ENCODE measurements at places on chromosomes 3 and 15.

DNA sequence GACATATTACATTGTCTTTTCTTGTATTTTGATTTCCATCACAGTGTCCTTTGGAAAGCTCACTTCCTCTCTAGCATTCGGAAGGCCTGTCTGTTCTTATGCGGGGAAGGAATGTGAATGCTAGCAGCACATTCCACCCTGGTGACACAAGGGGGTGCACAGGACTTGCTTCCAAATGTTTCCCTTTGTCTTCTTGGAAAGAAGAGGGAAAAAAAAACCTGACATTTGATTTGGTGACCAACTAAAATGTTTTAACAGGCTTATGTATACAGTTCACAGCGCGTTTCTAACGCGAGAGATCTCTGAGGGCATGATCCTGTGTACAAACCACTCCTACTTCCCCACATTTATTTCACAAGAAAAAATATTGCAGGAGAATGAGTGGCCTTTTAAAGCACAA is 107.6 kb upstream of the FXR1 start:
- DNase-seq, result no peak

- DNase-seq, result no peak
Observed at GRCh38 chr3:171955598-171955997, 83.8 kb upstream of the FNDC3B start.

- DNase-seq, result no peak
Observed at GRCh38 chr15:67042551-67043142, 22.8 kb upstream of the SMAD3 start.

GRCh38 chr15:70006259-70007147 is 91.2 kb downstream of the TLE3 start:
- no peak for DNase-seq

- no peak for DNase-seq
Observed at GRCh38 chr3:142886940-142887339, 1.9 kb downstream of the PCOLCE2 start.

GRCh38 chr3:132342610-132343009 is 25.4 kb downstream of the ACP3 start:
- no peak for DNase-seq

GRCh38 chr3:185153171-185153771 is 411 bp upstream of the C3orf70 start:
- no peak for DNase-seq

DNA sequence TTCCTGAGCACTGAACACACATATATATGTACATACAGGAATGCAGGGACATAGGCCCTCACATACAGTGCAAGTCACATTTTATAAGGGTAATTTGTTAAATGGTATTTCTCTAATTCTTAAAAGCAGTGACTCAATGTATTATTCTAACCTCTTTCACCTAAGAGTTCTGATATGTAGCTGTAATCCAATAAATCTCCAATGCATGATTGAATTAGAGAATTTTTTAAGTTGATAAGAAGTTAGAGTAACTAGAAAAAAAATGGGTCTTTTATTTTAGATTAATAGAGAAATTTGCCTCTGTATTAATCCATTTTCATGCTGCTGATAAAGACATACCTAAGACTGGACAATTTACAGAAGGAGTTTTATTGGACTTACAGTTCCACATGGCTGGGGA is 98.2 kb downstream of the RBMS3 start:
- DNase-seq, result no peak

- DNase-seq, result no peak
Observed at GRCh38 chr15:69983696-69984265, 113.9 kb downstream of the TLE3 start.

- no peak for DNase-seq
Observed at GRCh38 chr3:15929944-15930571, 132.3 kb upstream of the ANKRD28 start.

DNA sequence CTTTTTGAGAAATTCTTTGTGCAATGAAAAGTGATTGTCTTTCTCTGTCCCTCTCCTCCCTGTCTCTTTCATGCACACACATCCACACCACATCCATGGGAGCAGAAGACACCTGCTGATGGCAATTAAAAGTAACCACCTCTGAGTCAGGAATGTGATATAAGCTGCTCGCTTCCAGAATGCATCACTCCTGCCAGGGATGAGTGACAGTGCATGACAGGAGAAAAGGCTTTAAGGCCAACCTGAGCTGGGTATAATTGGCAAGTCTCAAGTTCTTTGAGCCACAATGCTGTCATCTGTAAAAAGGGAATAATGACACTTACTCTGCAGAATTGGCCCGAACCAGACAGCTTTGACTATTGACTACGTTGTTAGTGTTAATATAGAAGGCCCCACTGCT is 59.6 kb downstream of the UBP1 start:
- no peak for DNase-seq

DNA sequence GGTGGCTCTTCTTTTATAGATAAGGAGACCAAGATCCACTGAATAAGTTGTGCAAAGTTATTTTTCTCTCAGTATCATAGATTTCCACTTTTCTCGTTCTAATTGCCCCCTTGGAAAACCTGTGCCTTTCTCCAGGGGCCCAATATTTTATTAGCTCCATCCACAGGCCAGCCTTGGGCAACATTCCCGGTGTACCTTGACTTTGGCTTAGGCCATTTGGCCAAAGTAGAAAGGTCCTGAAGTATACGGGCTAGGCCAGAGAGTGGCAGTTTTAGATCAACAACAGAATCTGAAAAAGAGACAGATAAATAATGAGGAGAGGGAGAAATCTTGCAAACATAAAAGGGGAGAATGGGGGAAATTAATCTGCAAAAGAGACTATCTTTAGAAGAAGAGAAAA is 91.7 kb upstream of the CHMP2B start:
- no peak for DNase-seq

- DNase-seq, result no peak
Observed at GRCh38 chr3:117567906-117568305, 858.3 kb downstream of the TUSC7 start.

DNA sequence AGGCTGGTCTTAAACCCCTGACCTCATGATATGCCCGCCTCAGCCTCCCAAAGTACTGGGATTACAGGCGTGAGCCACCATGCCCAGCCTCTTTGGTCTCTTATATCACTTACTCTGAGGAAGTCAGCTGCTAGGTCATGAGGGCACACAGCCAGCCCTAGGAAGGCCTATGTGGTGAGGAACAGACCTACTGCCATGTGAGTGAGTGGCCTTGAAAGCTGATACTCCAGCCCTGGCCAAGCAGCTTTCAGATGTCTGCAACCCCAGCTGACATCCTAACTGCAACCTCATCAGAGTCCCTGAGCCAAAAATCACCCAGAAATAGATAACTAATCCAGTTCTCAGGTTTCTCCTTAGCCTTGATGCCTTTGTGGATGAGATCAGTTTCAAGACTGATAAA is 224.3 kb downstream of the EDEM1 start:
- DNase-seq, result no peak

DNA sequence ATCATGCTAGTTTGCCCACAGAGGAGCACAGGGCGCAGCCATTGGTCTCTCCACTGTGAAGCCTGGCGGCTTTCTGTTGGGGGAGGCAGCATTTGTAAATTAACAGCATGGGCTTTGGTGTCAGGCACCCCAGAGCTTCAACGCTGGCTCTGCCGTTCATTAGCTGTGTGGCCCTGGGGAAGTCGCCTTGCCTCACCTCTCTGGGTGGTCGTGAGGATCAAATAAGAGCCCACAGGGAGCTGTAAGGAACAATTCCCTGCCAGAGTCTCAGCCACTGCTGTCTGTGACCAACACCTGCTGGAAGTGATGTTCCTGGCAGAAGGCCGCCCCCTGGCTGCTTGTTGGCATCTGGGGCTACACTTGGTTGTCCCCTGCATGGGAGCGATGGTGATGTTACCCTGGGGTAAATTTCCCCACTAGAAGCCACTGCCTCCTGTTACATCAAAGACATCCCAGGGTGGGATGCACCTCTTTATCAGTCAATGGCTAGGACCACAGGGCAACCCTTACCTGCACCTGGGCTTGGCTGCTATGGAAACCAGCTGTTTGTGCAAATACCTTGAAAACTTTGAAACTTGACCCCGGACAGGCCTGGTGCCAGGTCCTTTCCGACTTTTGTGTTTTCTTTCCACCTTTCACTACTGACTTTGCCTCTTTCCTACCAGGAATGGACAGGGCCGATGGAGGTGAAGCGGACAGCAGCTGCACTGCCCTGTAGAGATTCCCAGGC is 36.9 kb downstream of the DNASE1L3 start:
- no peak for DNase-seq

DNA sequence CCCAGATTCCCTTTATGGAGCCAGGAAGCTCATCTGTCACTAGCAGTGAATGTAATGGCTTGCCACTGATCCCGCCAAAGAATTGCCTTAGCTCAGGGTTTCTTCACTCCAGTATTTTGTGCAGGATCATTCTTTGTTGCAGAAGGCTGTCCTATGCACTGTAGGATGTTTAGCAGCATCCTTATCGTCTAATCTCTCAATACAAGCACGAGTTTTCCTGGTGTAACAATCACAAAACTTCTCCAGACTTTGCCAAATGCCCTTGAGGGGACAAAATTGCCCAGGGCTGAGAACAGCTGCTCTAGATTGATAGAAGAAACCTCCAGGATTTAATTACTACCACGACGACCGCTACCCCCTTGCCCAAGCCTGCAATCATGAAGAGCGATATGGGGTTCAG is 6.8 kb upstream of the SHQ1 start:
- no peak for DNase-seq

DNA sequence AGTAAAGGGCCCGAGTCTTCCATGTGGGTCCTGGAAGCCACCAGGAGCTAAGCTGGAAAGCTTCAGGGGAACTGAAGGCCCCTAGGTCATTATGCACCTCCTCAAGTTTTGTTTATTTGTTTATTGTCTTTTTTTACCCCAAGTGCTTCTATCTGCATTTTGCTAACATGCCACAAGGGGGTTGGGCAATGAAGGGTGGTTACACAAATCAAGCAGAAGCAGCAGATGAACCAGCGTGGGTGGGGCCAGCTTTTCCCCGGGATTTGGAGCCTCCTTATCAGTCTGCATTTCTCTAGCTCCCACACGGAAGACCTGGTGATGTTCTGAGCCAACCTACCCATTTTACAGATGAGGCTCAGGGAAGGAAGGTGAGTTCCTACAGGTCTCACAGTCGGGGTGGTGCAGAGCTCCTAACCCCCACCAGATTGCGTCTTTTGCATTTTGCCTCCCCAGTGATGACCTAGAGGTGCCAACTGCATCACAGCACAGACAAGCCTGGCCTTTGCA is 16.8 kb downstream of the TMC3 start:
- no peak for DNase-seq

DNA sequence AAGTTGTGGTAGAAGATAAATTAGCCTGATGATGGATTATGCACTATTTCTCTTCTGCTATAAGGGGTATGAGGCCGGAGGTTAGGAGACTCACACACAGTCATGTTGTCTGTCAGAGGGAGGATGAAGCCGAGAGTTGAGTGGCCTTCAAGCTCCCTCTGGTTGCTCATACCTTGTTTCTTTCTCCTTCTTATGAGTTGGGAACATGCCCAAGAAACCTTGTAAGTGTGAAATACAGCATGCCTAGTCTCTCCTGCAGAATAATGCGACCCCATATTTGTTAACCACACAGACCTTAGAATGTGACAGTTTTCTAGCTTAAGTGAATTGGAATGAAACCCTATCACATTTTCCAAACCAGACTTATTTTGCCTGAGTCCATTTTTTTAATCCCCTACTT is 366.7 kb downstream of the PTPRG start:
- DNase-seq, result no peak

- DNase-seq, result no peak
Observed at GRCh38 chr15:43329217-43329959, 985 bp downstream of the LCMT2 start.

- no peak for DNase-seq
Observed at GRCh38 chr15:88989578-88989977, 76.4 kb upstream of the MFGE8 start.

DNA sequence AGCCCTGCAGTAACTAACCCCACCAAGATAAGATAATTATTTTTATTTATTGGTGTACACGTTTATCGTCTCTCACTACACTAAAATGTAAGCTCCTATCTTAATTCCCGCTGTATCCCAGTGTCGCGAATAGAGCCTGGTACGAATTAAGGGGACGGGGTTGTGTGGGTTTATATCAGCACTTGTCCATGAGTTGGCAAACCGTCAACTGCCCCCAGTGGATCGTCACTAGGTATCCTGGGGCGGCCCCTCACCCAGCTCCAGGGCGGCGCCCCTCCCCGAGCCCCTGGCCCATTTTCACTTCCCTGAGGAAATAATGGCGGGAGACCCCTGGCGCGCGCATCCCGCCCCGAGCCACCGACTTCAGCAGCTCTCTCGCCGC is 465 bp downstream of the RUVBL1 start:
- no peak for DNase-seq

DNA sequence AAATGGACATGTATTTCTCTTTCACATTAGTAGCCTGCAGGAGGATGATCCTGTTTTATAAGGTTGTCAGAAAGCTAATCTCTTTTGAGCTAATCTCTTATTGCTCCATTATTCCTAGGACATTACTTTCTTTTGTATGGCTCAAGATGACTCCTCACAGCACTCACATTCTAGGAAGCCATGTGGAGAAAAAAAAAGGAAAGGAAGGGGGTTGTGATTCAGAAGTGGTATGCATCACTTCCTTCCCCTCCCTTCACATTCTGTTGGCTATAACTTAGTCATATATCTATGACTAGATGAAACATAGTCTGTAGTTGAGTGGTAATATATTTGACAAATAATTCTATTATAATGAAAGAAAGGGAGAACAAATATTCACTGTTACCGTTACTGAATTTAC is 168.8 kb upstream of the TTC14 start:
- DNase-seq, result no peak

DNA sequence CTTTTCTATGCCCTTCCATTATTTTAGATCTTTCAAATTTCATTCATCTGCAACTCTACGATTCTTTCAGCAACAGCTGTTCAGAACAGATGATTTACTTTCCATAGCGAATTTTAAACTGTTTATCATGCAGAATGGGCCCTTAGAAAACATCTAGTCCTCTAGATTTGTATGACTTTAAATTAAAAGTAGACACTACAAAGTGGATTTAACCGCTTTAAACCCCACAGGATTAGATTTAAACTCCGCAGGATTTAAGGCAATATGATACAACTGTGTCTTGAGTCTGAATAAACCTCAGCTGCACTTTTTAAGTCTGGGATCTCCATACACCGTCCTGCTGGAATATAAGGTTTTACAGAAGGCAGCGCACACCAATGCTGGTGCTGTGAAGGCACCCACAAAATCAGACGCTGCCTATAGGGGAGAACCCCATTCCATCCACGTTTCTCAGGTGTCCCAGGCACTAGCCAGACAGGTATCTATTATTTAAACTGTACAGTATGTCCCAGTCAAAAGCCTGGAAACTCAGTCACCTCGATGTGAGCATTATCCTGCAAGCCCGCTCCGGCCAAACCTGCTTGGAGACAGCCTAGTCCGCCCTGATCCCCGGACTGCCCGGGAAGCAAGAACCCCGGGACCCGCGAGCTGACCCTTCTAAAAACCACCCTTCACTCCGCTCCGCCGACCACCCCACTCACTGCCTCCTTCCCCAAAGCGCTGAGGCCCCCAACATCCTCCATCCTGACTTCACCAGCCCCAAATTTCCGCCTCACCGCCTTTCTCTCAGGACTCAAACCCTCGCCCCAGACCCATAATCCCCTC is 768 bp downstream of the ANO10 start:
- DNase-seq, result no peak

DNA sequence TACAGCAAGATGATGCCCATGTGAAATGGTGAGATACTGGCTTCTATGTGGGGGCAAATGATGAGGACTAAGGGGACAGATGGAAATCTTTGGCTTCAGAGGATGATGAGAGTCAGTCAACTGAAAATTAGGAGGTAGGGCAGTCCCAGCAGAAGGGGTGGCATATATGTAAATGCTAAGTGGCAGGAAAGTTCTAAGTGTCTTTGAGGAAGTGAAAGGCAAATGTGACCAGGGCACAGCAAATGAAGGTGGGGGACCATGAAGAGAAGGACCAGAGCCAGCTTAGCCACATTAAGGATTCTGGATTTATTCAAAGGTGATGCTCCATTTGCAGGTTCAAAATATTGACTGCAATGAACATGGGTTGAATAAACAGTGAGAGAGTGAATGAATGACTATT is 29.2 kb upstream of the LIMD1 start:
- no peak for DNase-seq

All from stimulated activated CD4-positive, alpha-beta T cell treated with anti-CD3 and anti-CD28 coated beads, TNF-alpha, amount 100 ng/mL, for 4 hours (primary cell).